ENCODE measurements at places on chromosomes 11 and 22.

DNA sequence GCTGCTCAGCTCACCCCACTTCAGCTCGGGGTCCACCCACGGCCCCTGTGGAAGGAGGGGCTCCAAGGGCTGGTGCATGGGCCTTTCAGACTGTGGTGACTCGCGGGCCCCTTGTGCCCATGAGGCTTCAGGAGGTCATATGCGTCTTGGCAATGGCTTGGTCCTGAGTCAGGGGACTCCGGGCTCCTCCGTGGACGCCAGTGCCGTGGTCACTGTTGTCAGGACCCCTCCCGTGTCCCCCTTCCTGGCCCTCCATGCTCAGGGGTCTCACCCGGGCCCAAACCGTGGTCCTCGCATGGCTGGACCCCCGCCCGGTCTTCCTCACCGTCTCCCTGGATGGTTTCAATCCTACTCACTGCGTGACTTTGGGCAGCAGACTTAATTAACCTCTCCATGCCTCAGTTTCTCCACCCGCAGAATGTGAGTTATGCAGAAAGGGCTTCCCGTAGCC lies 436.4 kb downstream of the TBC1D22A start:
- DNase-seq: no peak

DNA sequence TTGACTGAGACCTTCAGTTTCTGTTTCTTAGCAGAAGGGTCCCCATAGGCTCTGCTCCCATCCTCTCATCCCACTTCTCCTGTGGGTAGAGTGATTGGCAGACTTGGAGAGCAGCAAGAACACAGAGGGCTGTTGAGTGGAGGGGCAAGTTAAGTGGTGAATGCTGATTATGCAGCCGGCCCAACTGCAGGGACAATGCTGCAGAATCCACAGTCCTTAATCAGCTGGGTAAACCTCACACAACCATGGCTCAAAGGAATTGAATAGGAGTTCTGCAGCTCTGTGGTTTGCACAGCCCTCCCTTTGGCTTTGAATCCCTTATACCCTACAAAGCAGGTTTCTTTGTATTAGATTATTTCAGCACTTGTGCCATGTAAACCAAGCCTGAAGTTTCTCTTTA lies 161.1 kb downstream of the NAV2 start:
- DNase-seq: no peak

GRCh38 chr11:35844579-35844978 lies 99.3 kb upstream of the LDLRAD3 start:
- DNase-seq: no peak

DNA sequence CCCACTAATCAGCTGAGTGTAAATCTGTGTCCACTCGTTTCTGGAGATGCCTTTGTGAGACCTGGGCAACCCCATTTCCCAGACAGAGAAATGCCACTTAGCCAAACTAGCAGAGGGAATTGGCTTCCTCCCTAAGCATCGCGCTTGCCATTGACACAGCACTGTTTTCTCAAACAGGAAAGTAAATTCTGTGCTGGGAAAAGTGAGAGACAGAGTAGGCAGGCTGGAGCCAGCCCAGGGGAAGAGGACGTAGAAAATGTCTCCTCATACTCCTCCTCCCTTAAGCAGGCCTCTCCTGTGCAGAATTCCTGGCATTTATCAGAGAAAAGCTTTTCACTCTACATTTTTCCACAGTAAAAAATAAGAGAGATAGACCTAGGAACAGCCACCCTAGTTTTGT lies 99.1 kb upstream of the AMOTL1 start:
- no peak for DNase-seq

- DNase-seq: no peak
Observed at GRCh38 chr11:61168800-61169199, 7.6 kb upstream of the VPS37C start.

GRCh38 chr11:61446211-61446651 lies 16.3 kb downstream of the SDHAF2 start:
- DNase-seq: no peak
